ENCODE measurements at places on chromosomes 4 and X.

DNA sequence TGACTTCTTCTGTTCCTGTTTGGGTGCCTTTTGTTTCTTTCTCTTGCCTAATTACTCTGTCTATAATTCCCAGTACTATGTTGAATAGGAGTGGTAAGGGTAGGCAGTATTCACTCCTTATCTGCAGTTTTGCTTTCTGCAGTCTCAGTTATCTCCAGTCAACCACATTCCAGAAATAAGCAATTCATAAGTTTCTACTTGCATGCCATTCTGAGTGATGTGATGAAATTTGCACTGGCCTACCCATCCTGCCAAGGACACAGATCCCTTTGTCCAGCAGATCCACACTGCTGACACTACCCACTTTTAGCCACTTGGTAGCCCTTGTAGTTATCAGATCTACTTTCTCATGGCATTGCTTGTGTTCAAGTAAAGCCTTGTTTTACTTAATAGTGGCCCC lies 971.6 kb upstream of the INTU start:
- no peak for DNase-seq

GRCh38 chr4:166301266-166301665 lies 428.2 kb downstream of the TLL1 start:
- no peak for DNase-seq

DNA sequence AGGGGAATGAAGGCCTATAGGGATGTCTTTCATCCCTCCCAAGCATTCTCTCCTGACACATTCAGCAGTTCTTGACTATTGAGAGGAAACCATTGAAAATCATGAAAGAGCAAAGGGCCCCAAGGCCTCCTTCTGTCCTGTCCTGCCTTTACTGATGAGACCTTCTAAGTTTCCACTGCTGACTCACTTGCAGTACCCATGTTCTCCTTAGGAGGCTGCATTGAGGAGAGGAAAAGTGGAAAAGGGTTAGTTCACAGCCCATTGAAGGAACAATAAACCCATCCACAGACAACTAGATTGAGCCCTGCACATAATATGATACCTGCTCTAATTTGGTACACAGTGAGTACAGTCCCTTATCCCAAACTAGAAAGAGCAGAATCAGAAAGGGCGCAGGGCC lies 115.1 kb upstream of the PNPLA4 start:
- DNase-seq: no peak

GRCh38 chrX:150227321-150227860 lies 135.7 kb upstream of the MAMLD1 start:
- DNase-seq: no peak

DNA sequence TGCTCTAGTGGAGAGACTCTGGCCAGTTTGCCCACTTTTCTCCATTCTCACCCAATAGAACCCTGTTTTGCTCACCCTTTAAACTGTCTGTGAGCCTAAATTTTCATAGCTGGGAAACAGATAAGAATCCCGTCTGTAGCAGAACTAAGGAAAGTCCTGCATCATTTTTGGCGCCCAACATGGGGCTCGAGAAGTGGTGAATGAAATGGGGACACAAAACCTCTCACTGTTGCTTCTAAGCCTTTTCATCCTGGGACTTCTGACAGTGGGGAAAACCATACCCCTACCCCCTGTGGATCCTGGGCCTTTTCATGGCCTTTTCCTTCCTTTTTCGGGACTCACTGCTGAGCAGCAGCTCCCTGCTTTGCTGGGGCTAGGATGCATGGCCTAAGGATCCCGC lies 189.9 kb downstream of the INPP4B start:
- DNase-seq: no peak
